ENCODE measurements at places on chromosomes 4 and X.

DNA sequence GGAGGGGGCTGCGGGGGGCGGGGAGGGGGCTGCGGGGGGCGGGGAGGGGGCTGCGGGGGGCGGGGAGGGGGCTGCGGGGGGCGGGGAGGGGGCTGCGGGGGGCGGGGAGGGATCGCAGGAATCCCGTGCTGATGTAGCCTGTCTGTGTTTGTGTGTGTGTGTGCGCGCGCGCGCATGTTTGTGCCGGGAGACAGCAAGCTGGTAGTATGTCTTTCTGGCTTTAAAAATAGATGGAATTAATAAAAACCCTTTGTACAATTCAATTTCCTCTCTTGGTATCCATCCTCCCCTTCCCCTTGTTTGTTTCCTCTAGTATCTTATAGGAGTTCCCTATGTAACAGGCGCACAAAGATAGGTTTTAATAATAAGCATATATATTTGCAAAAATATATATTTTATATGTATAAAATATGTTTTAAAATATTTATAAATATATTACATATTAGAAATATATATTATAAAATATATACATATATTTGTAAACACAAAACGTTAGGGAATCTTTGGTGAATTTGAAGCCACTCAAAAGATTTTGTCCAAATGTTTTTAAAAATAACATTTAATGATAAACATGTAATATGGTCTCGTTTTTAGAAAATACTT lies 782 bp downstream of the ARHGAP24 start:
- DNase-seq, result no peak

- no peak for DNase-seq
Measured at GRCh38 chr4:54717694-54718093, 59.9 kb downstream of the KIT start.

- DNase-seq, result no peak
Measured at GRCh38 chrX:31213941-31214340, 142.1 kb upstream of the FTHL17 start.

DNA sequence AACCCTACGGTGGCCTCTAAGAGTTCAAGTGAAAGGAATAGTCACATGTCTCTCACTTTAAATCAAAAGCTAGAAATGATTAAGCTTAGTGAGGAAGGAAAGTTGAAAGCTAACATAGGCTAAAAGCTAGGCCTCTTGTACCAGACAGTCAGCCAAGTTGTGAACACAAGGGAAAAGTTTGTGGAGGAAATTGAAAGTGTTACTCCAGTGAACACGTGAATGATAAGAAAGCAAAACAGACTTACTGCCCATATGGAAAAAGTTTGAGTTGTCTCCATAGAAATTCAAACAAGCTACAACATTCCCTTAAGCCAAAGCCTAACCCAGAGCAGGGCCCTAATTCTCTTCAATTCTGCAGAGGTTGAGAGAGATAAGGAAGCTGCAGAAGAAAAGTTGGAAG lies 51.5 kb upstream of the RAB9B start:
- no peak for DNase-seq

DNA sequence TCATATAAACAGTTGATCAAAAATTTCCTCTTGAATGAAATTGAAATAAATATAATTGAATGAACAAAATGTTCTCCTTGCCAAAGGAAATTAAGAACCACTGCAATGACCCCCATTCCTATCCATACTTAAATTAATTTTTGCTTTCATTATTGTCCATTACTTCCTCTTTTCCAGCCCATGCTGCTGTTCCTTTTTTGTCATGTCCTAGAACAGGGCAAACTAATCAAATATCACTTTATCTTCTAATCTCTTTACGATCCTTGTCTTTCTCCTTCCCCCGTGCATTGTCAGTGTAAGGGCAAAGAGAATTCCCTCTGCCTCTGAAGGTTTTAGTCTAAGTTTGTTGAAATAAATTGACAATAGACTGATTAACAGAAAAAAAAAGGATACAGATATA lies 203.0 kb downstream of the CENPC start:
- no peak for DNase-seq

- no peak for DNase-seq
Measured at GRCh38 chrX:23930894-23931604, 23.2 kb downstream of the CXorf58 start.

DNA sequence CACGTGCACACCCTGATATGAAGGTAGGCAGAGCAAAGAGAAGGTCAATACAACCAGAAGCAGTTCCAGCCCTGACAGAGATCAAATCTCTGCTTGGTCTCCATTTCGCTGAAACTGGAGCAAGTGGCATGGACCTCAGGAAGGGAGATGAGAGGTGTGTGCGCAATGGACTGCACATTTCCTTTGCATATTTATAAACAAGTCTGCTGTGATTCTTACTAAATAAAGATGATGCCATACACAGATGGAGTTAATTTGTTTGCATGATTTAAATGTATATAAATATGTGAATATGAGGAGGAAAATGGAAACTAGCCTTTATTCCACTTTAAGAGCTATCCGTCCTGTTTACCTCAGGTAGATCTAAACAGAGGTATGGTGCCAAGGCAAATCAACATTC lies 2.1 kb upstream of the SCRG1 start:
- DNase-seq, result no peak

GRCh38 chr4:61374447-61374891 lies 174.3 kb downstream of the ADGRL3 start:
- no peak for DNase-seq

GRCh38 chr4:152537881-152538280 lies 2.0 kb upstream of the FBXW7 start:
- no peak for DNase-seq

DNA sequence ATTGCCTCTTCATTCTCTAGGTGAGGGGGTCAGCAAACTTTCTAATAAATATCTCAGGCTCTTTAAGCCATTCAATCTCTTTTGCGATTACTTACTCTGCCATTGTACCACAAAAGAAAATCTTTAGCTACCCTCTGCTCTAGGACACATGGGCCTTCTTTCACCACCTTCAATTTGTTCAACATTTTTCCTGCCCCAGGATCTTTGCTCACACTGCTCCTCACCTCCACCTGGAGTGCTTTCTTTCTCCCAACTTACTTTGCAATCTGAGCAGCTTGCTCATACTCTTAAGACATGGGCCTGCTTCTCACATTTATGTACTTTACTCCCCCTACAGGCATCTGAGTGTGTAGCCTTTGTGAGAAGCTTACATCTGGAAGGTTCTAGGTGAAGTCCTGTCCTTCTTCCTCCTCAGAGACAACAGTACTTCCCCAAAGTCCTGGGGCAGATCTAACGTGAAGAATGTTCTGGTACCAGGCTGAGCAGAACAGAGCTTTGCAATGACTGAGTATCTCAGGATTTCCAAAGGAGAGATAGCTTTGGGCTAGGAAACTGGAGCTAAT lies 55.0 kb upstream of the PRDM5 start:
- DNase-seq, result no peak

GRCh38 chr4:56876264-56876663 lies 31.4 kb upstream of the REST start:
- no peak for DNase-seq

DNA sequence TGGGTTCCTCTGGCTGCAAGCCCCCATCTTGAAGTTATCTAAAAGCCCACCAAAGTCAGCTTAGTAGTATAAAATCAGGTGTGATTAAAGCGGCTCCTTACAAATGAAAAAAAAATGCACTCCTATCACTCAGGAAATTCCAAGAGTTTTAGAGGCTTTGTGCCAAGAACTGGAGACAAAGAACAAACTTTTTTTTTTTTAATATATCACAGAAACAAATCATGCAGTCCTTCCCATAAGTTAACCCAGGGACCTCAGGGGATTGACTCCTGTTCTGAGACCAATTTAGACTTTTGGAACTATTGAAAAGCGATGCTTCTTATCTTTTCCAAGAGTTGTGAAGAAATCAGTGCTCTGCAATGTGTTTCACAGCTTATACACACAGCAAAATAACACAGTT lies 53.6 kb downstream of the HHIP start:
- DNase-seq, result no peak

GRCh38 chr4:38634047-38634759 lies 29.8 kb upstream of the KLF3 start:
- DNase-seq, result no peak

DNA sequence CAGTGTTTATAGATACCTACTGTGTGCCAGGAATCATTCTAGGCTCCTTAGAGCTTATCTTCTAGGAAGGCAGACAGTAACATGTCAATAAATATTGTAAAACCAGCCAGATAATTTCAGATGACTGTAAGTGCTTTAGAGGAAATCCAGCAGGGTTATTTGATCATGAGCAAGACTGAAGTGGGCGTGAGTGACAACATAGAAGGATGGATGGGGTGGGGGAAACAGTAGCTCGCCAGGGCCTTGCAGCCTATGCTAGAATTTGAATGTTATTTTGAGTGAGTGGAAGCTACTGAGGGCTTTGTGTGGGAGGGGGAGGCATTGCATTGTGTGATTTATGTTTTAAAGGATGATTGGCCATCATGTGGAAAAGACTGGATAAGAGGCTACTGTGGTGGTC lies 6.7 kb downstream of the SRD5A3 start:
- no peak for DNase-seq

Data from effector CD4-positive, alpha-beta T cell (primary cell).